ENCODE measurements at places on chromosomes 4 and X.

DNA sequence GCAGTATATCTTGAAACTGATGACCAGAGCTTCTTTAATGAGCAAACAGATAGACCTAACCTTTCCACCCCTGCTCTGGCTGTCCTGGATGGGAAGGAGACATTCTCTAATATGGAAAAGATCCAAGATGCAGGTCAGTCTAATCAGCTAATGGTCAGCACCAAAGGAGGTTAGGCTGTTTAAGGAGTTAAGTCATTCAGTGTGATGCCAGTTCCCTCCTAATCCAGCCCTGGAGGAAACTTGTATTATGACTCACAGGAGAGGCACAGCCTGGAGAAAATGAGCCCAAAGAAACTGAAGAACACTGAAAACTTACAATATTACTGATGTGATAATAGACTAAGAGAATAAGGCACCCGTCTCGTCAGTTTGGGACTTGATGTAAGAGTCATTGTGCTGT lies 323.0 kb downstream of the HNRNPD start:
- no peak for DNase-seq

GRCh38 chr4:95118497-95118896 lies 360.7 kb downstream of the BMPR1B start:
- no peak for DNase-seq

GRCh38 chrX:110241816-110242215 lies 76.1 kb downstream of the AMMECR1 start:
- no peak for DNase-seq

GRCh38 chr4:5809216-5809776 lies 83.6 kb downstream of the CRMP1 start:
- DNase-seq: no peak

DNA sequence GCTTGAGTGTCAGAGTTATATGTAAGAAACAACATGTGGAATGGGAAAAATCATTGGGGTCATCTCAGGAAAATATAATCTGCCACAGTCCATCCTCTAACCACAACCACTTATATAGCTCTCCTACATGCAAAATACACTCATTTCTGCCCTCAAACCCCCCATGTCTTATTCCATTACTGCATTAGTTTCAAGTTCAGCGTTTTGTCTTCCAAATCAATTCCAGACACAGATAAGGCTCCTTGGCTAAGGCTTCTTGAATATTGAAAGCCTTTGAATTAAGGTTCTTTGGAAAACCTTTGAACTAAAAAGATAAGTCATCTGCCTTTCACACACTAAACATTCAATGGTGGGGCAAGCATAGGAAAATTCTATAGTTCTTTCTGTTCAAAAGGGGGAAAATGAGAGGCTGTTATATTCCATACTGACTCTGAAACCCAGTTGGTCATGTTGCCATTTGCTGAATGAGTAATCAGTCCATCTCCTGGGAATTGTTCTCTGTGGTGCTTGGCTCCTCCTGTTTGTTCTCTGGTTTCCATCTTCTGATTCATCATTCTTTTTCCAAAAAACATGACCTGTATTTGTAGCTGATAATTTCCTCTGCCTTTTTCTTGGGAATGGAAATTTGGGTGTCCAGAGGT lies 218.7 kb downstream of the BMPR1B start:
- DNase-seq: no peak

GRCh38 chr4:43456383-43456782 lies 563.9 kb downstream of the GRXCR1 start:
- no peak for DNase-seq

- no peak for DNase-seq
Measured at GRCh38 chr4:47444031-47444430, 19.5 kb downstream of the COMMD8 start.

DNA sequence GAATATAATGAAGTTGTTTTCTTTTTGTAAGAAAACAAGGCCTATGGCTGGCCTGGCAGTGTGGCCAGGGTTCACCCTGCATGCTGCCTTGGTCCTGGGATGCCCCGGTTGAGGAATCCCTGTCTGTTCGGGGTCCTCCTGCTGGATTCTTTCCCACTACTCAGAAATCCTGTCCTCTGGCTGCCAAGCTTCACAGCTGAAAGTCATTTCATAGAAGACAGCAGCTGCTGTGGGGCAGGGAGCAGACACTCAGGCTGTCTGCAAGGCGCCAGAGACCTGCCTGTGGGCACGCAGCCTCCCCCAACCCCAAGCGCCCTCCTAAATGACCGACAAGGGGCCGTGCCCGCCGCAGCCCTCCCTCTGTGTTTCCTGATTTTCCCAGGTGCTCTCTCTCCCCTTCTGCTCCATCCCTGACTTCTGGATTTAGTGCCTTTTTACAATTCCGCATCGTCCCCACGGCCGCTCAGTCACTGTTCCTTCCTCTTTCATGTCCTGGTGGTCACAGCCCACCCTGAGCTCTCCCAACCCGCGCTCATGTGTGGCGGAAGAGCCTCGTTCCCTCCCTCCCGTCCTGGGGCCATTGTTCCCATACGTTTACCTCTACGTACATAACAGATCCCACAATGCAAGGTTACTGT lies 27.5 kb downstream of the ZFYVE28 start:
- DNase-seq: no peak

DNA sequence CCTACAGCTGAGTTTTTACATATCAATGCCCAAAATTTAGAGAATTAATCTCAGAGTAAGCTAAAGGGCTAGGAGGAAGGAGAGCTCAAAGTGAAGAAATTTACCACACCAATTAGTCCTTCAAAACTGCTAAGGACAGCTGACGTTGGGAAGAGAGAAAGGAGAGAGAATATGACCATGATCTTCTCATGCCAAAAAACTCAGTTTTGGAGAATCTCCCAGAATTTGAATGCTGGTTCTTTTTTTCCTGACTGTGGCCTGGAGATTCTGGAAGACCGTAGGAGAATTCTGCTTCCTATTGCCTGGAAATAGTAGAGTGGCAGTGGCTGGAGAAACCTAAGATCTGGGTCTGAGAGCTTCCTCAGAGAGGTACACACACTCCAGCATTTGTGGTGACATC lies 834.4 kb upstream of the SLIT2 start:
- no peak for DNase-seq

DNA sequence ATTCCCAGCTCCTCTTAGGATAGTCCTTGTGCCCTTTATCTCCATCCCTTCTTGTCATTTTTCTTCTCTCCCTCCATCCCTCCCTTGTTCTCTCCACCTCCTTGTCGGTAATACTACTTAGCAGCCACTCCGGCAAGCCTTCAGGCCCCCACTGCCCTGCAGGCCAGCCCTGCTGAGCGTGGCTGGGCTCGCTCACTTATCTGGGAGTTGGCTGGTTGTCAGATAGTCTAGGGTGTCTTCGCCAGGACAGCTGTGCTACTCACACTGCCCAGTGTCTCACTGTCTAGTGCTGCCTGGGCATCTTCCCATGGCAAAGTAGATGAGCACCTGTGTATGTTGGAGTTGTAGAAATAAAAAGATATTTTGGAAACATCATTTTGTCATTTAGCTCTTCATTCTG lies 75.0 kb downstream of the STK32B start:
- no peak for DNase-seq

DNA sequence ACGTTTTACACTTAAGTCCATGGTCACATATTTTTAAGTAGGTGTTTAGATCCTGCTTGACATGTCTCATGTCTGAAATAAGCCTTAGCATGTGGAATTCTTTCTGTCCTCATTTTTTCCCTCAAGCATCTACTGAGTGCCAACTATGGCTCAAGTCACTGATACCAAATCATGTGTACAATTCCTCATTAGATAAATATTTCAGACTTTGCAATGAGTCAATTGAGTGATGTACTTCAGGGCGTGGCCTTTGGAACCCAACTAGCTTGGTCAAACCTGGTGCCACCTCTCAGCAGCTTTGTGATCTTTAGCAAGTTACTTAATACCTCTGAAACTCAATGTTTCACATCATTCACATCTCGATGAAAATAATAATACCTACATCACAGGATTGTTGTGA lies 12.6 kb upstream of the JADE1 start:
- DNase-seq: no peak

- DNase-seq: no peak
Measured at GRCh38 chrX:153637121-153638040, 9.6 kb upstream of the DUSP9 start.

GRCh38 chr4:1406394-1406980 lies at the start of gene NKX1-1:
TSS of gene NKX1-1 (minus strand) at chr4:1406442. CDS start at chr4:1406442, 0 bp downstream.
- DNase-seq: peak; percentile 34

- no peak for DNase-seq
Measured at GRCh38 chrX:154732421-154733065, 18.3 kb downstream of the GAB3 start.

DNA sequence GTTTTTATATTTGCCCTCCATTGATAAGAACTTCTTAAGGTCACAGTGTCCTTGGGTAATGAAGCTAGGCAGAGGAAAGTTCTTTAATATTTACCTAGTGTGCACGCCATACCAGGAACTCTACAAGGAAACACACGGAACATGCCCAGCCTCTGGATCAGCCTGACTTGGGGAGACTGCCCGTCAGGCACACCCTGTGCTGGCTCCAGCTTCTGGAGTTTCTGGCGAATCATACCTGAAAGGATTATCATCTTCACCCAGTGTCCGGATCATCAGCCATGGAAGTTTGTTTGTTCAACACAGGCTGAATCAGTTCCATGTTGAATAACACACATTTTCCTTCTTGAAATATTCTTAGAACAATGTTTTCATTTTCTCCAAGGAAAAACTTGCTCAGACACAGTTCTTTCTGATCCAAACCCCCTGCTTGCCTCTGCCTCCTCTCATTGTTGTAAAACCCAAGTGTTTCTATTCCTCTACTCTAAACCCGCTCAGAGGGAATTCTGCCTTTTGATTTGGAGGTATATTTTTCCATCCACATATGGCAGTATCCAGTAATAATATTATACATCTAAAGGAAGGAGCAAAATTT lies 176.7 kb downstream of the SHROOM3 start:
- no peak for DNase-seq

DNA sequence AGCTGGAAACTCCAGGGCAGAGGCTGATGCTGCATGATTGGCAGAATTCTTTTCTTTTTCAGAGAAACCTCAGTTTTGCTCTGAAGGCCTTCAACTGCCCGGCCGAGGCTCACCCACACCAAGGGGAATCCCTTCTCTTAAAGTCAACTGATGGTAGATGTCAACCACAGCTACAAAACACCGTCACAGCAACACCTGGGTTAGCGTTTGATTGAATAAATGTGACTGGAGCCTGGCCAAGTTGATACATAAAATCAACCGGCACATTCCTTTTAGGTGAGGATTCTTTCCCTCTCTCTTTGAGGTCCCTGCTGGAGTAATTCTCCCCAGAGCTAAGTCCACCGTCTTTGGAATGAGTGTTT lies 15.2 kb upstream of the KIAA0232 start:
- DNase-seq: no peak

GRCh38 chrX:140572724-140573123 lies 67.9 kb upstream of the SOX3 start:
- peak; percentile 41 for DNase-seq

GRCh38 chr4:41476310-41476885 lies 61.6 kb upstream of the LIMCH1 start:
- no peak for DNase-seq

GRCh38 chr4:106493086-106493485 lies 124.5 kb upstream of the GIMD1 start:
- no peak for DNase-seq

DNA sequence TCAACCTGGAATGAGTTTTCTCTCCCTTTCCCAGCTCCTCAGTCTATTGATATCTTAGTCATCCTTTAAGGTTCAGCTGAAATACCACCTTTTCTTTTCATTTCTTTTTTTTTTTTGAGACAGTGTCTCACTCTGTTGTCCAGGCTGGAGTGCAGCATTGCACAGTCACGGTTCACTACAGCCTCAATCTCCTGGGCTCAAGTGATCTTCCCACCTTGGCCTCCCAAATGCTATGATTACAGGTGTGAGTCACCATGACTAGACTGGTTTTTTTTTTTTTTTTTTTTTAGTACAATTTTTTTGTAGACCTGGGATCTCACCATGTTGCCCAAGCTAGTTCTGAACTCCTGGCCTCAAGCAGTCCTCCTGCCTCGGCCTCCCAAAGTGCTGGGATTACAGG lies 28.9 kb downstream of the AFF1 start:
- DNase-seq: no peak

GRCh38 chrX:130628516-130628915 lies 226.7 kb downstream of the RBMX2 start:
- DNase-seq: no peak

DNA sequence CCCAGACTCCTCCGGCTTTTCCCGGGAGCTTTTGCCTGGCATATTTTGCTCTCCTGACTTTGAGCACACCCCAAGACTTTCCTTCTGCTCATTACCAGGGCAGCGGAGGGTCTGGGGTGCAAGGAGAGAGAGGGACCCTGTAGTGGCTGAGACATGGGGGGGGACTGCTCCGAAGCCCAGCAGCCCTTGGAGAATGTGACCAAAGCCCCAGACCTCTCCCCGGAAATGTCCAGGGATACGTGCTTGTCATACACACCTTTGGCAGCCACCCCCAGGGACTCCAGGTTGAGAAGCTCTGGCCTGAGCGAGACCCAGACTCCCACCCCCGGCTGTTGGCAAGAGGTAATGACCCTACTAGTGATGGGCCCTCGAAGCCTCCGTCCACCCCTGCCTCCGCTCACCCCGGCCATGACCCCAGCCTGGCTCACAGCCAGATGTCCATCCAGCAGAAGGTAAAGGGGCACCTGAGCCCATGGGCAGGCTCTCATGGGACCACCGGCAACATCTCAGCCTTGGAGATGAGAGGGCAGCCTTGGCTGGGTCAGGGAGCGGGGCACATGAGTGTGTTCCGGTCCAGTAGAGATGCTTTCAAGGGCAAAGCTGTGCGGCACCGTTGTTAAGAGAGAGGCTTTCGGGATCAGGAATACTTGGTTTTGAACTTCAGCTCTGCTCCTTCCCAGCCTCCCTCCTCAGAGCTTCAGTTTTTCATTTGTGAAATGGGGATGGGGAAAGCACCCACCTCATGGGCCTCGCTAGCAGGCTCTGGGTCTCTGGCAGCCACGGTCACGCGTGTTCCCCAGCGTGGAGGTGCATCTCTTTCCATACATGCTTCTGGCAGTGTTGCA lies 2.0 kb downstream of the PSAPL1 start:
- DNase-seq: no peak

DNA sequence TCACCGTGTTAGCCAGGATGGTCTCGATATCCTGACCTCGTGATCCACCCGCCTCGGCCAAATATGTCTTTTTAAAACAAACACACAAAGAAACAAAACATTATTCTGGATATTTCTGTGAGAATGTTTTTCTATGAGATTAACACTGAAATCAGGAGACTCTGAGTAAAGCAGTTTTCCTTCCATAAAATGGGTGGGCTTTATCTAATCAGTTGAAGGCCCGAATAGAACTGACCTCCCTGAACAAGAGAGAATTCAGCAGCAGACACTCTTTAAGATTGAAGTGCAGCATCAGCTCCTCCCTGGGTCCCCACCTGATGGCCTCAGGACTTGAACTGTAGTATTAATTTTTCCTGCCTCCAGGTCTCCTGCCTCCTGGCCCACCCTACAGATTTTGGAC lies 22.4 kb upstream of the SOD3 start:
- no peak for DNase-seq

DNA sequence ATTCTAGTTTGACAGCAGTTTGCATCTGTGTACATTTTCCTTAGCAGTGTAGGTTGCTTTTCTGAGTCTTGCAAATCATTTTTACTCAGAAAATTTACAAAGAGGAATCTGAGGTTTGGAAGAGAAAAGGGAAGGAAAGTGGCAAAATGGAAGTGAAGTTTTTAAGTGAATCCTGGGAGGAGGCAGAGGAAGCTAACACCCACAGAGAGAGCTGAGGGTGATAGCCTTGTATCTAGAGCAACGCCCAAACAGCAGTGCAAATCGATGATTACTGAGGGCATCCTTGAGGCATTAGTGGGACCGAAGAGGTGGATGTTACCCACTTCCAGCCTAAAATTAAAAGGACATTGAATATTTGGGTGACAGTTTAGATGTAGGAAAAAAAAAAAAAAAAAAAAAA lies 31.8 kb downstream of the KLF3 start:
- DNase-seq: no peak

- no peak for DNase-seq
Measured at GRCh38 chr4:189121336-189121735, 819.3 kb upstream of the FRG1 start.

All from glutamatergic neuron (in vitro differentiated cells).